ENCODE measurements at places on chromosomes 2 and 18.
A peak's percentile ranks its signal among the peaks of the same experiment; 100 is the strongest.

DNA sequence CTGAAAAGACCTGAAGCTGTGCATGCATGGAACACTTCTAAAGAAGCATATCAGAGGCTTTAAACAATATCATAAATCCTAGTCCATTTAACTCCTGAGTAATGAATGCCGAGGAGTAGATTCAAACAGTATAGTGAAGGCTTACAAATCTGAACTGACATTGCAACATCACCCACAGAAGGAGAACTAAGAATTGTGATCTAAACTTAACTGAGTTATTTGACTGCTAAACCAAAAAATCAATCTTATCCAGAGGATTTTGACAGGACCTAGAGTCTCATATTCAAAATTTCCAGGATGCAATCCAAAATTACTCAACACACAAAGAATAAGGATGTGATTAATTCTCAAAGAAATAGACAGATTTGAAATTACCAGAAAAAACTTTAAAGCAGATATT is 181.0 kb downstream of the SLC39A10 start:
- H3K4me3 ChIP-seq = no peak overlapping the region
- no peaks in the 10 kb centered on the region for H3K4me1 ChIP-seq
- DNase-seq = no peak
- no peak overlapping the region for H3K27ac ChIP-seq

DNA sequence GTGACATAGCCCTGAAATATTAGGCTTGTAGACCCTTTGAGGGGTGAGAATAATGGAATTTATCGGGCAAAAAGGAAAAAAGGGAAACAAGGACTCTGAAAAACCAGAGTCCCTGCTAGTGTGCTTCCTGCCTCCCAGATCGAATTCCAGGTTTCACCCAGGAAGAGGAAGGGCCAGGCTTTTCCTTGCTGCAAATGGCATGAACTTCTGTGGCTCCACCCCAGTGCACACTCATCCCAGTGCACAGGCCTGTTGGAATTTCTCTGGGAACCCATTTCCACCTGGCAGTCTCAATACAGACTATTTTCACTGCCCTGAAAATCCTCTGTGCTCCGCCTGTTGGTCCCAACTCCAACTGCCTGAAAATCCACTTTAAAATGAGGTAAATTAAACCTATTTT is 29.9 kb downstream of the C18orf54 start:
- DNase-seq = no peak
- no peaks in the 10 kb centered on the region for H3K27me3 ChIP-seq
- H3K4me1 ChIP-seq = no peaks in the 10 kb centered on the region

GRCh38 chr2:174840436-174840835 is 76.2 kb upstream of the CHRNA1 start:
- no peak for DNase-seq
- H3K4me3 ChIP-seq = no peak overlapping the region

DNA sequence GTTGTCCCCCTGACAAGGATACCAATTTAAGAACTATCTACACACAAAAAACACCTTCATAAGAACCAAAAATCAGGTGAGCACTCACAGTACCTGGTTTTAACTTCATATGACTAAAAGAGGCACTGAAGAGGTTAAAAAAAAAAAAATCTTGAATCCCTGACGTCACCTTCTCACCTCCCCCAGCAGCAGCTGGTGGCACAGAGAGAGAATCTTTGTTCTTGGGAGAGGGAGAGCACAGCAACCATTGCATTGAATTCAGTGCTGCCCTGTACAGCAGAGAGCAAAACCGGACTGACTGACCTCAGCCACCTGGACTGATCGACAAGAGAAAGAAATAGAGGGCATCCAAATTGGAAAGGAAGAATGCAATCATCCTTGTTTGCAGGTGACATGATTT is 566.0 kb downstream of the TMX3 start:
- H3K27me3 ChIP-seq = no peaks in the 10 kb centered on the region
- no peak overlapping the region for H3K27ac ChIP-seq
- DNase-seq = no peak
- H3K4me1 ChIP-seq = no peaks in the 10 kb centered on the region
- H3K36me3 ChIP-seq = no peaks in the 10 kb centered on the region

DNA sequence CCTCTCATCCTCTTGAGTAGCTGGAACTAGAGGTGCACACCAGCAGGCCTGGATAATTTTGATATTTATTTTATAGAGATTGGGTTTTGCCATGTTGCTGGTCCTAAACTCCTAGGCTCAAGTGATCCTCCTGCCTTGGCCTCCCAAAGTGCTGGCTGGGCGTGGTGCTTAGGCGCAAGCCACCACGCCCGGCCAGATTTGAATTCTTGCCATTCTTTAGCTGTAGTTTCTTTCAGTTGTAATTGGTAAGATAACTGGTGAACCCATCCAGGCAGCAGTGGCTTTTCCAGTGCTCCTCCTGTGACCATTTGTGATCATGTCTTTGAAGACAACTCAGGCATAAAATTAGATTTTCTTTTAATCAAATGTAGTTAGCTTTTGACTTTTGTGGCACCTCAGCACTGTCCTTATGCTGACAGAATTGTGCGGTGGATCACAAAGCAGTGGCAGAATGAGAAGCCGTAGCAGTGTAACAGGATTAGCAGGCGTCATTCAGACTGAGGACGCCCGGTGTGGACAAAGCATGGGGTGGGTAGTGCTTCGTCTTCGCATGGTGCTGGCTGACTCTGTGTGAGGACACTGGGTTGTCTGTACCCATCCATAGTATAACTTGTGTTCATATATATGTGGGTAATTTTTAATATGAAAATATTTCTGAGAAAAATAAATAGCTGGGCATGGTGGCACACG is 30.0 kb upstream of the TOGARAM2 start:
- H3K27me3 ChIP-seq = no peaks in the 10 kb centered on the region
- DNase-seq = no peak

- no peak overlapping the region for H3K4me3 ChIP-seq
- no peak overlapping the region for H3K27ac ChIP-seq
- H3K27me3 ChIP-seq = no peaks in the 10 kb centered on the region
- no peak for DNase-seq
Observed at GRCh38 chr2:54403512-54404238, 52.5 kb upstream of the SPTBN1 start.

DNA sequence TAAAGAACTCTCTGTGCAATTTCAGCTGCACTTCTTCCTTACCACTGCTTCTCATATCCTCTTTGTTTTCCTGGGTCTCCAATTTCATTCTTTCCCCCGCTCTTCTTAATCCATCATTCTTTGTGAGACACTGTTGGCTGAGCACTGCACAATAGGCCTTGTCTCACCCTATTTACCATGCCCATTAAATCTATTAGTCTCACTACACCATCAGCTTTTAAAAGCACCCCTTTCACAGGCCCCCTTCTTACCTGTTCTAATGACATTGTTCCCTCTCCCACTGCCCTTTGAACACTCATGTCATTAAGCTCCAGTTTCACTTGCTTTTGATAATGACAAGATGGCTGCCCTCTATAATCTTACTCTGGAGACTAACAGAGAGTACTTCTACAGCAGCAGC is 404.1 kb upstream of the ACVR2A start:
- H3K27ac ChIP-seq = no peak overlapping the region
- H3K36me3 ChIP-seq = no peaks in the 10 kb centered on the region
- DNase-seq = no peak
- no peaks in the 10 kb centered on the region for H3K27me3 ChIP-seq

DNA sequence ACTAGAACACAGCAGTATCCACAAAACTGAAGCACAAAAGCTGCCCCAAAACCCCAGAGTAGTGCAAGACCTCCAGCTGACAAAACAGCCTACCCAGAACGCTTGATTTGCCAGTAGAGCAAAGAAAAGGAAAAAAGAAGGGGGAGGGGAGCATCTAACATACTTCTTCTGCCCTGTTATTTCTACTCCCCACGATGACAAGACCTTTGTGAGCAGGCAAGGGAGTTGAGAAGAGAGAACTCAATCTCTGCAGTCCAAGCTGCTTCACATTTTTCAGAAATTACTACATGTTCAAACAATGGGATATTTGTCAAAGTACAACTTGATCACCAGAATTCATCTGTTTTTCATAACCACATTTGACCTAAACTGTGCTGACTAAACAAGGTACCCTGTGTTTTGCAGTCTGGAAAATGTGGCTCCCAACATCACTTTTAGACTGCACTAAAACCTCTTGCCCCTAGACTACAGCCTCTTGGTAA is 286.7 kb downstream of the EXOC6B start:
- no peak overlapping the region for H3K4me3 ChIP-seq
- H3K27ac ChIP-seq = no peak overlapping the region
- H3K27me3 ChIP-seq = no peaks in the 10 kb centered on the region
- H3K4me1 ChIP-seq = no peaks in the 10 kb centered on the region
- no peaks in the 10 kb centered on the region for H3K36me3 ChIP-seq

- H3K27me3 ChIP-seq = no peaks in the 10 kb centered on the region
- no peaks in the 10 kb centered on the region for H3K36me3 ChIP-seq
- no peak overlapping the region for H3K27ac ChIP-seq
- DNase-seq = no peak
- H3K4me3 ChIP-seq = no peak overlapping the region
Observed at GRCh38 chr2:145094370-145094769, 574.5 kb upstream of the ZEB2 start.

GRCh38 chr2:143284087-143284675 is 155.0 kb downstream of the ARHGAP15 start:
- no peak overlapping the region for H3K4me3 ChIP-seq
- H3K36me3 ChIP-seq = no peaks in the 10 kb centered on the region
- no peak for DNase-seq

- DNase-seq = no peak
- H3K36me3 ChIP-seq = no peaks in the 10 kb centered on the region
- H3K27ac ChIP-seq = no peak overlapping the region
- H3K4me1 ChIP-seq = no peaks in the 10 kb centered on the region
- H3K27me3 ChIP-seq = no peaks in the 10 kb centered on the region
Observed at GRCh38 chr2:9737053-9737875, 106.0 kb upstream of the TAF1B start.

- H3K36me3 ChIP-seq = no peaks in the 10 kb centered on the region
- DNase-seq = no peak
- no peaks in the 10 kb centered on the region for H3K27me3 ChIP-seq
- no peak overlapping the region for H3K4me3 ChIP-seq
- no peak overlapping the region for H3K27ac ChIP-seq
Observed at GRCh38 chr18:58100154-58100553, 56.1 kb downstream of the NEDD4L start.

- H3K27ac ChIP-seq = no peak overlapping the region
- no peak for DNase-seq
- H3K4me3 ChIP-seq = no peak overlapping the region
- H3K27me3 ChIP-seq = no peaks in the 10 kb centered on the region
- no peaks in the 10 kb centered on the region for H3K36me3 ChIP-seq
- H3K4me1 ChIP-seq = 0 out of 2 replicates have a peak, but pooled peaks cover 2% of the 10 kb centered on the region
Observed at GRCh38 chr2:223470602-223471001, 131.6 kb downstream of the SCG2 start.

DNA sequence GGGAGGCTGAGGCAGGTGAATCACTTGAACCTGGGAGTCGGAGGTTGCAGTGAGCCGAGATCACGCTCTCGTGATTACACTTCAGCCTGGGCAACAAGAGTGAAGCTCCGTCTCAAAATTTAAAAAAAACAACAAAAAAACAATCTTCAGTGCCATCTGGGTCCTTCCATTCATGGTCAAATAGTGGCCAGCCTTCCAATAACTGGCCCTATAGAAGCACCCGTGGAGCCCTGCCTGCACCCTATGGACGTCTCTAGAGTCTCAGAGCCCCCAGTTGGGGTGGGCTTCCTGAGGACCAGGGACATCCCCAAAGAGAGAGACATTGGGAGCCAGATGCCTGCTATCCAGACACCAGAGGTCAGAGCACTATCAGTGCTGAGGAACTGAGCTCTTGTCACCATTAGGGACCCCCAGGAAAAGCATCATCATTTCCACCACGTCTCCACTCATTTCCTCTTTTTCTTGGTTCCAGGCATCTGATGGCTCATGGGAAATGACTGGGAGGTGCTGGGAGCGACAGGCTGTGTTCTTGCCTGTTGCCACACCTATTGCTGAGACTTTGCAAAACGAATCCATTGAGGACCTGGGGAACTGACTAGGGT is 9.4 kb downstream of the NEU2 start:
- H3K4me1 ChIP-seq = no peaks in the 10 kb centered on the region
- no peak overlapping the region for H3K4me3 ChIP-seq
- no peaks in the 10 kb centered on the region for H3K27me3 ChIP-seq
- no peaks in the 10 kb centered on the region for H3K36me3 ChIP-seq

- no peak for DNase-seq
- peaks cover 4% of the 10 kb centered on the region for H3K4me1 ChIP-seq
- H3K27me3 ChIP-seq = no peaks in the 10 kb centered on the region
- H3K27ac ChIP-seq = no peak overlapping the region
- H3K36me3 ChIP-seq = no peaks in the 10 kb centered on the region
- no peak overlapping the region for H3K4me3 ChIP-seq
Observed at GRCh38 chr2:65377556-65378192, 54.7 kb downstream of the SPRED2 start.

DNA sequence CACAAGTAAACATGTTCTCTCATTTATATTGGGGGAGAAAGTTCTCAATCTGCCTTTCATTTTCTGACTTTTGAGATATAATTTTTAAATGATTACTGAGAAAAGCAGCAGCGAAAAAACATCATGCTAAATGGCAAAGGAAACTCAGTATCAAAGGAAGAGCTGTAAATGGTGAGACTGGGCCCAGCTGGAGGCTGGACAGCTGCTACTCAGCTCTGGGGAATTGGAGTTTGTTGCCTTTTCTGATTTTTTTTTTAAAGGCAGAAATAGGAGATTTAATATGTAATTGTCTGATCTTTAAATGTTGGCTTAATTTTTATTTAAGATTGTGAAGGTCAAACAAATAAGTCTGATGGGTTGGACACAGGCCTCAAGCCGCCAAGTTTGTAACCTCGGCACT is 137.1 kb upstream of the TACR1 start:
- no peak overlapping the region for H3K4me3 ChIP-seq
- DNase-seq = no peak
- no peaks in the 10 kb centered on the region for H3K4me1 ChIP-seq
- H3K36me3 ChIP-seq = no peaks in the 10 kb centered on the region
- H3K27ac ChIP-seq = no peak overlapping the region

- H3K27me3 ChIP-seq = no peaks in the 10 kb centered on the region
- H3K36me3 ChIP-seq = no peaks in the 10 kb centered on the region
- no peak for DNase-seq
- no peaks in the 10 kb centered on the region for H3K4me1 ChIP-seq
- H3K4me3 ChIP-seq = no peak overlapping the region
- H3K27ac ChIP-seq = no peak overlapping the region
Observed at GRCh38 chr2:8421658-8422449, 260.0 kb upstream of the ID2 start.

GRCh38 chr18:59646228-59646962 is 50.8 kb downstream of the CCBE1 start:
- peaks cover 4% of the 10 kb centered on the region for H3K4me1 ChIP-seq
- no peaks in the 10 kb centered on the region for H3K27me3 ChIP-seq
- peak; percentile 20 for DNase-seq
- H3K36me3 ChIP-seq = no peaks in the 10 kb centered on the region
- H3K4me3 ChIP-seq = no peak overlapping the region

GRCh38 chr18:58361212-58361611 is 267.7 kb downstream of the ALPK2 start:
- no peaks in the 10 kb centered on the region for H3K36me3 ChIP-seq
- H3K4me1 ChIP-seq = no peaks in the 10 kb centered on the region
- no peak overlapping the region for H3K27ac ChIP-seq
- no peaks in the 10 kb centered on the region for H3K27me3 ChIP-seq
